Kidney tubule cell (primary cell): ENCODE measurements at places on chromosomes 11 and 22.

GRCh38 chr11:125350206-125351032 is 145.6 kb downstream of the FEZ1 start:
- no peak for DNase-seq

DNA sequence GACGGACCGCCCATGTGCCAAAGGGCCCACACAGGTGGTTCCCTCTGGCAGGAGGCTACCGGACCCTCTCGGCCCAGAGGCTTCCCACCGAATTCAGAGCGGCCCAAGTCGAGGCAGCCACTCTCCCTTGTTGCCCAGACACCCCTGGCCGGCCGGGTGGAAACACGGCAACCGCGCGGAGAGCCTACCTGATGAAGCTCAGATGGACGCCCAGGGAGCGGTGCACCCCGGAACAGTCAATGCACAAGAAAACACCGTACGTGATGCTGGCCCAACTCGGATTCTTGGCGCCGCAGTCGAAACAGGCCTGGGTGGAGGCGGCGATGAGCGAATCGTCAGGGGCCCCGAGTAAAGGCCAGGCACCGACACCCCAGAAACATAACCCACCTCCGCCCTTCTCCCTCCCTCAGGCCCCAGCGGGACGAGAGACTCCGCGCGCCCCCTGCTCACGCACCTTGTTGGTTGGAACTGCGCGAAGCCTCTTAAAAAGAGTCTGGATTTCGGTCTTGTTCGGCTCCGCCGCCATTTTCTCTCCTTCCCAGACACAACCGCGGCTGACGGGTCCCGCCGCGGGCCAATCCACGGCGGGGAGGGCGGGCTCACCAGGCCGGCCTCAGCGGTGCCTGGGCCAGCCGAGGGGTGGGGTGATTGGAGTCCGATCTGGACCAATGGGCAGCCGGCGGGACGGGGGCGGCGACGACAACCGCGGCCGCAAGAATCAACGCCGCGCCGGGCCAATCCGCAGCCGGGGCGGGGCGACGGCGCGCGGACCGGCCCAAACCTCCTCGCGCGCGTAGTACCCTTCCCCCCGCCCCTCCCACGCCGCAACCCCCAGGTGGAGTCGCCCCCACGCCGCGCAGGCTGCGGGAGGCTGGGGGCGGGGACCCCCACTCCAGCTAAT is at the start of gene ARFGAP2:
TSS of gene ARFGAP2 (minus strand) at position 552 of the 901 bp plus-strand sequence. CDS start at position 526, 26 bp downstream.
- DNase-seq = peak; percentile 96

DNA sequence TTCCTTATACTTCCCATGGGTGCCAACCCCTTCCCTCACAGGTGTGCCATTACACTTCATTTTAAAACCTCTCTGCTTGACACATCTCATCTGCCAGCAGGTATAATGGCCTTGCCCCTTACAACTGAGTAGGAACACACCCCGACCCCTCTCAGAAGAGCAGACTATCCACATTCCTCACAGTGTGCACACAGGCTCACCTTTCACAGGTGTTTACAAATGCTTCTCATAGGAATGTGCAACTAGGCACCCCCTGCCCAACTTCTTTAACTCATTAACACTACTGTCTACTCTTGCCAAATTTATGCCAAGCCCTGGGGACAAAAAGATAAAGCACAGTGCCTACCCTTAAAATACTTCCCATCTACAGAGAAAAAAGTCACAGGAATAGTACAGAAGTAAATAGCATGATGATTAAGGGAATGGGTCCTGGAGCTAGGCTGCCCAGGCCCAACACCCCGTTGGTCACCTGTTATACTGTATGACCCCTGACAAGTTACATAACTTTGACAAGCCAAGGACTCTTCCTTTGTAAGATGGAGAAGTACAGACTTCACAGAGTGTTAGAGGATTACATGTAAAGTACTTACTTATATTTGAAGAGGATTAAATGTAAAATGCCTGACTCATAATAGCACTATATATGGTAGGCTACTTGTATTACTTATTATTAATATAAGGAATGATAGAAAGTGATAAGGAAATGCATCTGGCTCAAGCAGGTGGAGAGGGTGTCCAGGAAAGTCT is 15.2 kb downstream of the TRIM3 start:
- no peak for DNase-seq

GRCh38 chr11:5366856-5367255 is 15.5 kb downstream of the OR51B6 start:
- peak; percentile 73 for DNase-seq

GRCh38 chr22:28017558-28017820 is 98.4 kb upstream of the PITPNB start:
- no peak for DNase-seq

GRCh38 chr11:42812361-42812760 is 499.4 kb upstream of the API5 start:
- no peak for DNase-seq

- DNase-seq = no peak
Observed at GRCh38 chr11:119758291-119758690, 29.3 kb upstream of the NECTIN1 start.

GRCh38 chr11:3674189-3674588 is 3.0 kb upstream of the CHRNA10 start:
- peak; percentile 96 for DNase-seq

GRCh38 chr22:42688241-42689211 is 32.1 kb downstream of the A4GALT start:
- DNase-seq = peak; percentile 94

GRCh38 chr22:30208631-30209603 is 37.6 kb downstream of the LIF start:
- DNase-seq = peak; percentile 38

DNA sequence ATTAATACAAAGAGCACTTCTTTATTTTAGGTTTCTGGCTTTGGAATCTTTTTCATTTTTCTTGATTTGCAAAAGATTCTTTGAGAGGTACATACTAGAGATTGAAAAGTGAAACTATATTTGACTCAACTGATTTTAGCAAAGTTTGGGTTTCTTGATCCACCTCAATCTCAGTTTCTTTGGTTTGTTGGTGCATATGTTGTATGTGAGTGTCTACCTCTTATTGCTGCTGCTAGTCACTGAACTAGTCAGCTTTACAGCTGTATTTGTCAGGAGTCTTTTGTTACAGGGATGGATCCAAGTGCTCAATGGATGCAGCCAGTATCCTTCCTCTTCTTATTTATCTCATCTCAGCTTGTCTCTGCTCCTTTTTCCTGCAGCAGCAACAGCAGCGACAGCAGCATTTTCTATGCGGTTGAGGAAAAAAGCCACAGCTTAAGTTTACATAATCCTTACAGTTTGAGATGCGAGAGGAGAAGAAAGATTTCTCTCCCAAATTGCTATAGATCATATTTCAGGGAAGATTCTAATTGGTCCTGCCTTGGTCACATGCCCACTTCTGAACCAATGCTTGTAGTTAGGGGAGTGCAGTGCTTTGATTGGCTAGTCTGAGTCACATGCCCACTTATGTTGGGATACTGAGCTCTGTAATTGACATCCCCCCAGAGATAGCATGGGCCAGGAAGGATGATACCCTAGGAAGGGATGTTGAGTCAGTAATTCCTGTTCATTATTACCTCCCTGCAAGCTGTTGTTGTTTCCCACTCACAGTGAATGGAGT is 10.0 kb upstream of the ZNRF3 start:
- DNase-seq = no peak

DNA sequence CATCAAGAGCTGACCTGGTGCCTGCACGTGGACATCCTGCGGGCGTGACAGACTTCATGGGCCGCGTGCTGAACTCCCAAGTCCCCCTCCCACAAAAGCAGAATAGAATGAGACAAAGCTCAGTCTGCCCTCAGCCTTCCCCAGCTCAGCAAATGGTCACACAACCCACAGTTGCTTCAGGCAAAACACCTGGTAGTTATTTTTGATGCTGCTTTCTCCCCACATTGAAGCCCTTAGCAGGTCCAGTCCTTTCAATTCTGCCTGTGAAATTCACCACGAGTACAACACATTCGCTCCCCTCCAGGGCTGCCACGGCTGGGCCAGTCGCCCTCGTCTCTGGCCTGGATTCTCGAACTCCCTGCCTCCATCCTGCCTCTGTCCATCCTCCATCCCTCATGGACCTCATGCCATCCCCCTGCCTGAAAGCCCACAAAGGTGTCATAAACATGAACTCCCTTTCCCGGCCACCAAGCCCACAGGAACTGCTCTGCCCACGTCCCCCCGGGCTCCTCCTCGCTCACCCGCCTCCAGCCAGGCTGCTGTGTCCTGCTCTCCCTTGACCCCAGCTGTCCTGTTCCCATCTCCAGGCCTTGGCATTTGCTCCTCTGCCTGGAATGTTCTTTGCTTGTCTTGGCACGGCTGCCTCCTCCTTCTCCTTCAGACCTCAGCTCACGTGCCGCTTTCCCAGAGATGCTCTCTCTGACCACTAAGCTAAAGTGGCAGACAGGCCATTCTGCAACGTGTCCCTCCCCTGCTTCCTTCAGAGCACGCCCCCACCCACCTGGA is 42.1 kb downstream of the SCUBE1 start:
- no peak for DNase-seq

DNA sequence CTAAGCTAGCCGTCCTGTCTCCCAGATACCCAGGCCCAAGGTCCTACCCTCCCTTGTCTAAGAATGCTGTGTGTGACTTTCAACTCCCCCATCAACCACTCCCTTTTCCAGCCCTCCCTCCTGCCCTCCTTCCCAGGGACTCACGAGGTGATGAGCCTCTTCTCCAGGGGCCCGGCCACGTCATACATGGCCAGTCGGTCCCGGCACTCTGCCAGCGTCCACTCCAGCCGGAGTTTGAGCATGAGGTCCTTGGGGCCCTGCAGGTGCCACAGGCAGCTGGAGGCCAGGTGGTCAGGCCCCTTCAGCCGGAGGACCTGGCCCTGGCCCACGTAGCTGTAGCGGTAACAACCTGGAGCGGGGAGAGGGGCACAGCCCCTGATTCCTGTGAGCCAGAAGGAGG is 20.1 kb downstream of the TMPRSS6 start:
- peak; percentile 52 for DNase-seq

GRCh38 chr22:19406281-19406811 is 25.2 kb downstream of the HIRA start:
- DNase-seq = no peak

- peak; percentile 25 for DNase-seq
Observed at GRCh38 chr11:8356721-8357504, 93.2 kb upstream of the LMO1 start.

- no peak for DNase-seq
Observed at GRCh38 chr22:22446517-22446916, 62.0 kb downstream of the ZNF280B start.

DNA sequence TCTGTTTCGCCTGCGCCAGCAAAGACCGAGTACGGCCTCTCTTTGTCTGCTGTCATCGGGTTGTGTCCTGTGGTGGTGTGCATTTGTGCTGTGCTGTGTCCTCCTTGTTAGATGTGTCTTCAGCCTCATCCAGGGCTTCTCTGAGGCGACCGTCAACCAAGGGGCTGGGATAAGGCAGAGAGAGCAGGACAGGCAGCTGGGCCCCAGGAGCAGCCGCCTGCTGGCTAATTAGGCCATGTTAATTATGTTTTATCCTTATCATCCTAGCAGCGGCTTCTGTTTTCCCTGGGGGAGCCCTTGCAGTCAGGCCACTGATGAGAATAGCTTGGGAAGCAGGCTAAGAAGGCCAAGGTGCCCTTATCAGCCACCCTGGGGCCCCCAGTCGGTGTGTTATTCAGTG is 40.7 kb upstream of the TTC12 start:
- no peak for DNase-seq
